ENCODE measurements at places on chromosomes 4 and X.

DNA sequence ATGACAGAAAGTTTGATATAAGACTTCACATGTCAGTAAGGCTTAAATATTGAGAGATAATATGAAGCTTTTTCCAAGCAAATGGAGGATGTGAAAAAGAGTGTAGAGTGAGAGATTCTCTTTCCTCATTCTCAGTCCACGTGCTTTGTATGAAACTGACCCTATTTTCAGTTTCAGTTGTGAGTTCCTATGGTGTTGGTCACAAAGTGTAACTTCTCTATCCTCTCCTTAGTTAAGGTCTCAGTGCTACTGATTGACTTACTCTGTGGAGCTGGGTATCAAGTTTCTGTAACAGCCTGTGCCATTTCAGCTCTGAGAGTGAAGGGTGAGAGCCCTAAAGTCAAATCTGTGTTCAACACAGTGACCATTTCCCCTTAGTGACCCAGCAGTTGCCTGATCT is 277.2 kb downstream of the EPHA5 start:
- DNase-seq: no peak

- no peak for DNase-seq
Observed at GRCh38 chr4:113832803-113833202, 71.3 kb upstream of the CAMK2D start.

DNA sequence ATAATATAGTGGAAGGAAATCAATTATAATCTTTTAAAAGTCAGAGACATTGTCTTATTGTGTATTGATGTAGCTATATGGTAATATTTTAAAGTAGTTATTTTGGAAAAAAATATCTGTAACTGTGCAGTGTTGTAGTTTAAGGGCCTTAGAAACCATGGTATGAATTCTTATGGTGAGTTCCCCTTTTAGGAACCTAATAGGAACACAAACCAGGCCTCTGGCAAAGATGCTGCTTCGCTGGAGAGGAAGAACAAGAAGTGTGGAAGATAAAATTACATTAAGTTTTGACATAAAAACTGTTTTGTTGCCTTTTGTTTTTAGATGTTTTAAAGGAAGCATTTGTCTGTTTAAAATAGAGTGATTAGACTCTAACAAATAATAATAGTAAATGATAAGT is 10.9 kb upstream of the TMPRSS11D start:
- no peak for DNase-seq

DNA sequence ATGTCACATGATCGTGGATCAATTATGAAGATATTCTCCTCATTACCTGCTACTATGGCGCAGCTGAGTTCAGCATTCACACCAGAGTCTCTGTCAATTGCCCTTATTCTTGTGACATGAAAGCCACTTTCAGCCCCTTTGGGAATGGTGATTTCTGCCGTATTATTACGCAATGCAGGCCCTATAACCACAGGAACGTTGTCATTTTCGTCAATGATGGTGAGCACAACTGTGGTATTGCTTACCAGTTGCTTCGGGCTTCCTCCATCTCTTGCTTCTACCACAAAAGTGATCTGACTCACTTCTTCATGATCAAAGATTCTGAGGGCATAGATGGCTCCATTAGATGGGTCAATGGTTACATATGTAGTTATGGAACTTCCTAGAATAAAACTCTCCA is 2.1 kb downstream of the PCDH18 start:
- DNase-seq: no peak

GRCh38 chrX:1093121-1093520 is 119.3 kb downstream of the CRLF2 start:
- DNase-seq: no peak

DNA sequence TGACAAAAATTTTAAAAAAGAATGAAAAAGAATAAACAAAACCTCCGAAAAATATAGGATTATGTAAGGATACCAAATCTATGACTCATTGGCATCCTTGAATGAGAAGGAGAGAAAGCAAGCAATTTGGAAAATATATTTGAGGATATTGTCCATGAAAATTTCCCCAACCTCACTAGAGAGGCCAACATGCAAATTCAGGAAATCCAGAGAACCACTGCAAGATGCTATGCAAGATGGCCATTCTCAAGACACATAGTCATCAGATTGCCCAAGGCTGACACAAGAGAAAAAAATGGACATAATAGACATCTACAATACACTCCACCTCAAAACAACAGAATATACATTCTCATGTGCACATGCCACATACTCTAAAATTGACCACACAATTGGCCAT is 135.9 kb upstream of the SPANXB1 start:
- no peak for DNase-seq

DNA sequence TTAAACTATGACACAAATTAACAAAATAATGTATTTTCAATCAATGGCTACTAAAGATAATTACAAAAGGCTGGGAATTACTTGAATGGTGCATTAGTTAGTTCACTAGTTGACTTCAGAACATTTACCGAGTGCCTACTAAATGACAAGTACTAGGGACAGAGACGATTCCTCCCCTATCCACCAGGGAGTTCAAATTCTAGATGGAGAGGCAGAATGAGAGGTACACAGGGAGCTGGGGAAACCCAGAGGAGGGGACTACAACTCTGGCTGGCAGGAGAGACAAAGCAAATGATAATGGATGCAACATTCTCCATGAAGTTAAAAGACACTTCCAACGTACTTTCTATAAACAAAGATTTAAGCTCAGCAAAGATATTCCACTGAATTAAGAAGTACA is 43.1 kb upstream of the MCF2 start:
- no peak for DNase-seq
